Tibial nerve (tissue), 4 donors: ENCODE measurements at places on chromosomes 5 and 9.

GRCh38 chr5:127925916-127926315, 157.7 kb upstream of the SLC12A2 start:
- no peak overlapping the region for H3K27ac ChIP-seq
- no peaks in the 10 kb centered on the region for H3K27me3 ChIP-seq
- H3K4me3 ChIP-seq = no peak overlapping the region
- no peaks in the 10 kb centered on the region for H3K4me1 ChIP-seq
- no peaks in the 10 kb centered on the region for H3K36me3 ChIP-seq

DNA sequence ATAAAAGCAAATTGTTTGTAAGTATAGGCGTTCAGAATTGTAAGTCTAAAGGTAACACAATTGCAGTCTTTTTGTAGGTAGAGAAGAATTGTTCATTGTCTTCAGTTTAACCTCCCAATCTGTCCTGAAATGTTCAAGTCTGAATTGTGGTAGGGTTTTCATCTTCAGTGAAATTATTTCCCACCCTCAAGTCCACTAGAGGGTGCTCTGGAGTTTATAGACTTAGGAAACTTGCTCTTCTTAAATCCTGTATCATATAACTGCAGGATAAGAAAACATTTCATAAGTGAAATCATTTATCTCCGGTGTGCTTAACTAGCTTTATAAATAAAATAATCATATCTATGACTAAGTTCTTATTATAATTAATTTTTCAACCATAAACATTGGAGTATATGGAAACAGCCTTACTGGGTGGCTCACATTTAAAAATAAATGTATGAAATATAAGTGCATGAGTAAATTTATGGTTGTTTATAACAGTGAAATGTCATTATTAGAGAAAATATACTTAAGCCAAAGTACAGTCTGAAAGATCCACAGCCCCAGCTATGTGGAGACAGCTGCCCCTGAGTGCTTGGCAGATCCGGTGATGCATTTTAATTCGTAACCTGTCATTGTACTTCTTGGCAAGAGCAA, 182.4 kb upstream of the OTULINL start:
- no peak for DNase-seq
- no peaks in the 10 kb centered on the region for H3K36me3 ChIP-seq
- no peaks in the 10 kb centered on the region for H3K27me3 ChIP-seq
- no peak overlapping the region for H3K4me3 ChIP-seq

DNA sequence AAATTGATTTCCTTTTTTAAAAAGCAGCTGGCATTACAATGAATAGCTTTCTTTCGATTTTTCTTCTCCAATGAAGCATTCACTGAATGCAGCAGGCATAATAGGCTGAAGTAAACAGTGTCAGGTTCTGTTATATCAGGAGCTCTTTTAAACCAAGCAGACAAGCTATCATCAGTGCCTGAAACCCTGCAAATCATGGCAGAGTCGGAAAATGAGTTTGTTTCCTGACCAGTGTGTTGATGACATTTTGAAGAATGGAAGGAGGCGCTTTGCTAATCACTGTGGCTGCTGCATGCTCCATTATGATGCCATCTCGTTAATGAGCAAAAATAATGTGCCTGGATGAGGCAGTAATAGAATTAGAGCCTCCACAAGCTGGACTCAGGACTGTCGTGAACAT, 284.5 kb downstream of the ZNF608 start:
- H3K36me3 ChIP-seq = no peaks in the 10 kb centered on the region
- no peaks in the 10 kb centered on the region for H3K27me3 ChIP-seq
- H3K4me3 ChIP-seq = no peak overlapping the region
- DNase-seq = no peak

DNA sequence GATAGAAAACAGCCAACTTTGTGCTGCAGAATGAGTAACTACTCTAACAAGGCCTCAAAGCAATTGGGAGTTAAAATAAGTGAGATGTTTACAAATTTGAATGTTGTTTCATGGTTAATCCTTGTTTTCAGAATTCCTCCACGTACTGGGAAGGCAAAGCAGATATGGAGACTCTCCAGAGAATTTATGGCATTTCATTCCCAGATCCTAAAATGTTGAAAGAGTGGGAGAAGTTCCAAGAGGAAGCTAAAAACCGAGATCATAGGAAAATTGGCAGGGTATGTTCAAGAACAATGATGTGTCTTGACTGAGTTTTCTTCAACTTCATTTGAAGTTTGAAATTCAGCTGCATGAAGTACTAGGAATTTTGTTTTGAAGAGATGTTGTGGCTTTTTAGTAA, 16.4 kb downstream of the TARS1 start:
- no peaks in the 10 kb centered on the region for H3K4me1 ChIP-seq
- DNase-seq = no peak
- H3K36me3 ChIP-seq = peaks cover 3% of the 10 kb centered on the region

DNA sequence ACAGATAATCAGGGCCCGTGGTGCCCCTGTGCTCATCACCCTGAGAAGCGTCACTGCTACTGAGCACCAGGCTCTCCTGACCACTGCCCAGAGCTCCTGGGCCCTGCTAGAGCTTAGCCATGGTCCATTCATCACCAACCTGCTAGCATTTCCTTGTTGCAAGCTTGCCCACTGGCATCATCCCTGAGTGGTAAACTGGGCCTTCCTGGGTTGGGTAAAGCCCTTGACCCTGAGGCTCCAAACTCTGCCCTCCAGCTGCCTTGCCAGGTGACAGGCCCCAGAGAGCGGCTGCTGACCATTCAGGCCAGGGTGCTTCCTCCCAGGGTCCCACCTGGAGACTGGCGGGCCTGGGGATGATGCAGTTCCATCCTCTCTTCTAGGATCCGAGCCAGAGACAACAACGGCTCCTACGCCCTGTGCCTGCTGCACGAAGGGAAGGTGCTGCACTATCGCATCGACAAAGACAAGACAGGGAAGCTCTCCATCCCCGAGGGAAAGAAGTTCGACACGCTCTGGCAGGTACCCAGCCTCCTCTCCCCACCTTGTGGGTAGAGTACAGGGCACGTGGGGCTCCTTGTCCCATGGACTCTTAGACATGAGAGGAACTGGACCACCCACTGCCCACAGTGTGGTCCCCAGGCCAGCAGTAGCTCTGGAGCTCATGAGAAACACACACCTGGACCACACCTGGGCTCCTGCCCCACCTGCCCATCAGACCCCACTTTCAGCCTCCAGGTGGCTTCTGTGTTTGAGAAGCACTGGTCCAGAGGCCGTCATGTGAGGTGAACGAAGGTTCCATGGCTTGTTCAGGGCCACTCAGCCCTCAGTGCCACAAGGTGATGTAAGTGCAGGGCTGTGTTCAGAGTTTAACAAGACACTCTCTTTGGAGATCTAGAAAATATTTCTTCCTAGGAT, 60.5 kb downstream of the SYK start:
- no peak overlapping the region for H3K27ac ChIP-seq
- no peak overlapping the region for H3K4me3 ChIP-seq
- H3K36me3 ChIP-seq = no peaks in the 10 kb centered on the region
- no peaks in the 10 kb centered on the region for H3K4me1 ChIP-seq

DNA sequence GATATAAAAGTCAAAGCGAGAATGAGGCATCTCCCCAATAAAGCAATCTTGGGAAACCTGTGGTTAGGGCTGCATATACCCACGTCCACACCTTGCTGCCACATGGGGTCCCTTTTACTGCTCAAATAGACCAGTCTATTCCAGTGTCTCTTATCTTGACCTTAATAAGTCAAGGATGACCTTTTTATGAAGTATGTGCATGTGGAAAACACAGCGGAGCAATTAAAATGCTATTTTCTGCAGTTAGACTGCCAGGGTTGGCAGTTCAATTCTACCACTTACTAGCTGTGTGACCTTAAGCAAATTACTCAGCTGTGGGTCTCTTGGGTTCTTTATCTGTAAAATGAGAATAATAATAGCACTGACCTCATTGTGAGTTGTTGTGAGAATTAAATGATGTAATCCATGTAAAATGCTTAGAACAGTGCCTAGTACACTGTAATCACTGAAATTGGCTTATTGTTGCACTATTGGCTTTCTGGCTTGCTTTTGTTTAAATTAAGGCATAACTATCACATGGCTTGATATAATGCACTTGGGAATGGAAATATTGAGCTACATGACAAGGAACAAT, 67.8 kb upstream of the HSPB3 start:
- no peaks in the 10 kb centered on the region for H3K4me1 ChIP-seq
- DNase-seq = no peak
- H3K27me3 ChIP-seq = no peaks in the 10 kb centered on the region
- H3K36me3 ChIP-seq = no peaks in the 10 kb centered on the region
- no peak overlapping the region for H3K27ac ChIP-seq
